GM13976 (cell line): ENCODE measurements at places on chromosomes 7 and 10.

- no peak for DNase-seq
Observed at GRCh38 chr10:123666318-123667236, at the start of gene GPR26. TSS of gene GPR26 (plus strand) at chr10:123666355. CDS start at chr10:123666408, 53 bp downstream.

DNA sequence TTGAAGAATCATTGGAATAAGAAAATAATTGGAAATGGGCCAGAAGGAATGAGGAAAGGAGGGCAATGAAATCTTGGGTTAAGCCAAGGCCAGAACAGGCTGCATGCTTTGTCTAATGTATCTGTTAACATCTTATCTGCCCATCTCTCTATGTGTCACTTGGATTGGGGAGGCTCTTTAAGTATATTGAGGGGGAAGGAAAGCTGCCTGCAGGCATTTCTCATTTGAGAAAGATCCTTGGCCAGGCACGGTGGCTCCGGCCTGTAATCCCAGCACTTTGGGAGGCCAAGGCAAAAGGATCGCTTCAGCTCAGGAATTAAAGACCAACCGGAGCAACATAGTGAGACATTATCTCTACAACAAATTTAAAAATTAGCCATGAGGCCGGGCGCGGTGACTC lies 14.3 kb downstream of the PCBD1 start:
- DNase-seq = no peak

- DNase-seq = no peak
Observed at GRCh38 chr7:66768865-66769832, 28.6 kb downstream of the RABGEF1 start.

GRCh38 chr10:94496010-94496409 lies 49.6 kb upstream of the HELLS start:
- DNase-seq = peak; percentile 41

DNA sequence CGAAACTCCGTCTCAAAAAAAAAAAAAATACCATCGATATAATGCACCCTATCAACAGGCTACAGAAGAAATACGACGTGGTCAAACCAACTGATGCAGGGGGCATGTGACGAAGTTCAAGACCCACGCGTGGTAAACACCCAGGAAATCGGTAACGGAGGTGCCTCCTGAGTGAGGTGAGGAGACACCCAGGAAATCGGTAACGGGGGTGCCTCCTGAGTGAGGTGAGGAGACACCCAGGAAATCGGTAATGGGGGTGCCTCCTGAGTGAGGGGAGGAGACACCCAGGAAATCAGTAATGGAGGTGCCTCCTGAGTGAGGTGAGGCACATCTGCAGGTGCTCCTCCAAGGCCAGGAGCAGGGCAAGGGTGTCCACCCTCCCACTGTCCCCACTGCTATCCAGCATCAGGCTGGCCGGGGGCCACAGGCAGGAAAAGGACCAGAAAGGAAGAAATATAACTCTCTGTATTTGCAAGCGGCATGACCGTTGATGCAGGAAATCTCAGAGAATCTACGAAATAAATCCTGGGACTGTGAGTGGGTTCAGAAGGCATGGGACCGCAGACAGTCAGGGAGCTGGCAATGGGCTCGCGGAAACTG lies 10.7 kb upstream of the GPR146 start:
- DNase-seq = no peak

GRCh38 chr7:135753616-135754413 lies 5.2 kb upstream of the FAM180A start:
- DNase-seq = no peak

- DNase-seq = peak; percentile 25
Observed at GRCh38 chr7:30923009-30923773, 11.5 kb downstream of the AQP1 start.

DNA sequence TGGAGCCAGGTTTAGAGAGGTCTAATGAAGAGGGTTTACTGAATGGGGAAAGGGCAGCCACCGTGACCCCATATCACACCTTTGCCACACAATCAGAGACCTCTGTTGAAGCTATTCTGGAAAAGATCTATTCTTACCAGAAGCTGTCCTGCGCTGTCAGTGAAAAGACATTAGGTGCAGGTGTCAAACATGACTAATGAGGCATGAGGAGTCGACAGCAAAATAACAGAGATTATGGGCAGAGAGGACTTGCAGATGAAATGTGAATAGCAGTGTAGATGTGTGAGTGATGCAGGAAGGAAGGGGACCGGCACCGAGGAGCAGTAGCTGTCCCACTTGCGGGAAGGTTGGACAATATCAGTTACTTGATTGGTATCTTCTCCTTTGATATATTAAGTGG lies 627.7 kb upstream of the GALNT17 start:
- DNase-seq = no peak

- DNase-seq = no peak
Observed at GRCh38 chr10:118332236-118332635, 9.9 kb downstream of the FAM204A start.

- DNase-seq = peak; percentile 44
Observed at GRCh38 chr7:86644282-86645224, 844 bp downstream of the GRM3 start.

- no peak for DNase-seq
Observed at GRCh38 chr10:102115775-102116174, 4.4 kb downstream of the LDB1 start.

- no peak for DNase-seq
Observed at GRCh38 chr10:37263304-37263703, 137.9 kb downstream of the ANKRD30A start.

- DNase-seq = no peak
Observed at GRCh38 chr10:3008518-3009195, 58.7 kb upstream of the PFKP start.

GRCh38 chr7:148919859-148920258 lies 35.8 kb upstream of the EZH2 start:
- DNase-seq = peak; percentile 52

- no peak for DNase-seq
Observed at GRCh38 chr7:141320287-141320686, 230.9 kb upstream of the AGK start.

DNA sequence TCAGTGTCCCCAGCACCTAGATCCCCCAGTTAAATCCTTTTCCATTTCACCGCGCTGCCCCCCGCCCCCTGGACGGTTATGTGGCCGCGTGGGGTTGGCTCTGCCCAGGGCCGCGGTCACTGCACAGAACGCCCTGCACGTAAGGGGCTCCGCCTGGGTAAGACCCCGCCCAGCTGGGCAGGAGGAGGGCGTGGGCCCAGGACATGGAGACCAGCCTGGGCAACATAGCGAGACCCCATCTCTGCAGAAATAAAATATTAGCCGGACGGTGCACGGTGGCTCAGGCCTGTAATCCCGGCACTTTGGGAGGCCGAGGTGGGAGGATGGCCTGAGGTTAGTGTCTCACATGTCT lies 650 bp upstream of the ZFAND2A start:
- DNase-seq = peak; percentile 47

GRCh38 chr7:101608772-101609713 lies 20.1 kb downstream of the MYL10 start:
- no peak for DNase-seq

- DNase-seq = peak; percentile 27
Observed at GRCh38 chr10:43316988-43317387, 50.1 kb upstream of the RASGEF1A start.

- no peak for DNase-seq
Observed at GRCh38 chr7:45974540-45975360, 53.7 kb upstream of the IGFBP3 start.

GRCh38 chr7:139744768-139745677 lies 32.8 kb downstream of the HIPK2 start:
- no peak for DNase-seq
